ENCODE measurements at places on chromosomes 1 and 21.
A peak's percentile ranks its signal among the peaks of the same experiment; 100 is the strongest.

DNA sequence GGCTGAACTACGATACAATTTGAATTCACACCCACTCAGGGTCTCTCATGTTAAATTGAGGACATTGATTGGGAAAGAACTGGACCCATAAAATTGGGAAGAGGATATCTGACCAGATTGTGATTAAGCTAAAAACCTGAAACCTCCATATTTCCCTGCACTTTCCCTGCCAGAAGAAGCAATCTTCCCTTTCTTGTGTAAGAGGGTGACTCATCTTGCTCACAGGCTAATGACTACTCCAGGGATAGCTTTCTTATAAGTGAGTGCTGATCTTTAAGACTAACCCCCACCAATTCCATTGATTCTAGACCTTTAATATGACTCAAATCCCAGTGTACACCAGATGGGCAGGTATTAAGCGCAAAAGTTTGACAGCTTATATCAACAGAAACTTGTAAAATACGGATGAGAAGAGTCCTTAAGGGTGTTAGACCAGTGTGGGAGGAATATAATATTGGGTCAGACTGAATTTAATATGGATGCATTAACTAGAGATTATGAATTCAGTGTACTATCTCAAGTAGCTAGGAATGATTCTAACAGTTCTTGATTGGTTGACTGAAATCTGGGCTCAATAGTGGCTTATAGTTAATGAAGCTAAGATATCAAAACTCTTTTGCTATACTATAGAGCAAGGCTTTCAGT, 12.1 kb upstream of the SGIP1 start:
- no peak for DNase-seq

DNA sequence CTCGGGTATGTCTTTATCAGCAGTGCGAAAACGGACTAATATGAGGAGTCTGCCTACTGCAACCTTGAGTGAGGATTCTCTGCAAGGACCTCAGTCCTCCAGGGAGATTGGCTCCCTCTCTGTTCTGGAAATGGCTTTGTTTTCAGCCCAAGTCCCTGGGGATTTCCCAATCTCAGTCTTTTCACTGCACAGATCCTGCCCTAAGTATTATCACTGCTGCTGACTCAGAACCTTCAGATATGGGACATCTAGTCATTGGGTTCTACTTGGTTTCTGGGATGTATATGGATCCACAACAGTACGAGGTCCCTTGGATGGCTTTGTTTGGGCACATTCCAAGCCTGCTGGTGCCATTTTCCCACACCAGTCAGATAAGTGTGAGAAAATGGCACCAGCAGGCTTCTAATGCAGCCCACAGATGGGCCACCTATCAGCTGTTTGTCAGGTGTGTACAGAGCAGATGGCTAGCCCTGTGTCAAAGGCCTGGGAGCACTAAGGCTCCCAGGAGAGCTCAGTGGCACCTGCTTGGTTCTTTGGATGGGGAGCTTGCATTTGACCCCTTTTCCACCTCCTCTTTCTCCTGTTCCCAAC, 27.4 kb downstream of the ELF3 start:
- no peak for DNase-seq

- no peak for DNase-seq
Observed at GRCh38 chr1:48581270-48581669, 109.3 kb upstream of the SPATA6 start.

GRCh38 chr1:118894836-118895235, 93.3 kb downstream of the TBX15 start:
- no peak for DNase-seq

DNA sequence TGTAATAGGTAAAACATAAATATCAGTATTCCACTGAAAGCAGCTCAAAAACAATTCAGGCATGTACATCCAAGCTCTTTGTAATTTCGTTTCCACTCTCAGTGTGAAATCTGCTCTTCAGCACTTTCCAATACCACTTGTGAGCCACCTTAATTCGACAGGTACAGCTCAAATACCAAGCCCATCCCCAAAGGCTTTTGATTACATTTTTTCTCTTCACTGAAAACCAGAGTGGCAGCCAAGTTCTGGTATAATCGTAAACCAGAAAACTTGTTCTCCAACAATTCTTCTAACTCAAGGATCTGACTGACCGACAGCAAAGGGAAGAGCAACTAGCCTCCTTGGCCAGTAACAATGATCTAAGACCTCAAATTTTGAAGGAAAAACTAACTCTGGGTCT, 36.8 kb downstream of the FBXO42 start:
- no peak for DNase-seq

- no peak for DNase-seq
Observed at GRCh38 chr21:31597683-31598082, 61.8 kb upstream of the SOD1 start.

DNA sequence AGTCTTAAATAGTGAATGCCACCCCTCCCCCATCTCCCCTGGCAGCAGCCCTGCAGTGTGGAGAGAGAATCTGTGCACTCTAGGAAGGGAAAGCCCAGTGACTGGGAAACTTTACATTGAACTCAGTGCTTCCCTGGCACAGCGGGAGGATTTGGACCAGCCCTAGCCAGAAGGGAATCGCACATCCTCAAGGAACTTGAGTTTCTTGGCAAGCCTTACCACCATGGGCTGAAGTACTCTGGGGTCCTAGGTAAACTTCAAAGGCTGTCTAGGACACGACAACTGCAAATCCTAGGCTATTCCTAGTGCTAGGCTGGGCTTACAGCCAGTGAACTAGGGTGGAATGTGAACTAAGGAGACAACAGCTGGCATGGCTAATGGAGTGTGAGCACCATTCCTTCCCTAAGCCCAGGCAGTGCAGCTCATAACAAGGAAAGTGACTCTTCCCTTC, 88.3 kb downstream of the COL24A1 start:
- peak; percentile 57 for DNase-seq

- no peak for DNase-seq
Observed at GRCh38 chr1:234989019-234989418, 139.6 kb downstream of the TOMM20 start.

GRCh38 chr1:173267453-173267945, 60.4 kb upstream of the TNFSF4 start:
- DNase-seq, result no peak

- DNase-seq, result no peak
Observed at GRCh38 chr1:213986020-213986924, 1.5 kb upstream of the PROX1 start.

- DNase-seq, result no peak
Observed at GRCh38 chr1:47767741-47768100, 229.5 kb downstream of the TRABD2B start.

DNA sequence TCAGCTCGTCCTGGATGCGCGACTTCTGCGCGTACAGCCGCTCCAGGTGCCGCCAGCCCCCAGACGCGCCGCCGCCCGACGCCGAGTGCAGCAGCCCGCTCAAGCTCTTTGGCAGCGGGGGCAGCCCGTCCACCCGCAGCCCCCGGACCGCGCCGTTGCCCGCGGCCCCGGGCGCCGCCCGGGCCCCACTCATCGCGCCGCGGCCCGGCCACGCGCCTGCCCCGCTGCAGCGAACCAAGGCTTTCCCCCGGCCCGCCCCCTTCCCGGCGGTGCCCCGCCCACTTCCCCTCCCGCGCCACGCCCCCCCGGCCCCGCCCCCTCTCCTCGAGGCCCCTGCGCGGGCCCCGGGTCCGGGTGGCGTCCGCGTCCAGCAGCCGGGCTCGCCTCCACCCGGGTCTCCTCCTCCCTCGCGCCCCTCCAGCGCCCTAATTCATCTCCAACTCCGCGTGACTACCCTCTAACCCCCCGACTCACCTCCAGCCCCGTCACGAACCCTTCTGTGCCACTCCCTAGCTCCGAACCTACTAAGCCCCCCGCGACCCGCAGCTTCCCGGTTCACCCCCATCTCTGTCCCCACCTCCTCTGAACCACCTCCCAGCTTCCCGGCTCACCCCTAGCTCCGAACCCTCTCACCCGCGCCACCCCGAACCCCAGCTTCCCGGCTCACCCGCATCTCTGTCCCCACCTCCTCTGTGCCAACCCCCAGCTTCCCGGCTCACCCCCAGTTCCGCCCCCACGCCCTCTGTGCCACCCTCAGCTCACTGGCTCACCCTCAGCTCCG, at the start of gene FAM89A:
Gene FAM89A (minus strand): TSS at position 236 of the 781 bp plus-strand sequence. CDS start 43 bp downstream, at position 193.
- peak; percentile 80 for DNase-seq

DNA sequence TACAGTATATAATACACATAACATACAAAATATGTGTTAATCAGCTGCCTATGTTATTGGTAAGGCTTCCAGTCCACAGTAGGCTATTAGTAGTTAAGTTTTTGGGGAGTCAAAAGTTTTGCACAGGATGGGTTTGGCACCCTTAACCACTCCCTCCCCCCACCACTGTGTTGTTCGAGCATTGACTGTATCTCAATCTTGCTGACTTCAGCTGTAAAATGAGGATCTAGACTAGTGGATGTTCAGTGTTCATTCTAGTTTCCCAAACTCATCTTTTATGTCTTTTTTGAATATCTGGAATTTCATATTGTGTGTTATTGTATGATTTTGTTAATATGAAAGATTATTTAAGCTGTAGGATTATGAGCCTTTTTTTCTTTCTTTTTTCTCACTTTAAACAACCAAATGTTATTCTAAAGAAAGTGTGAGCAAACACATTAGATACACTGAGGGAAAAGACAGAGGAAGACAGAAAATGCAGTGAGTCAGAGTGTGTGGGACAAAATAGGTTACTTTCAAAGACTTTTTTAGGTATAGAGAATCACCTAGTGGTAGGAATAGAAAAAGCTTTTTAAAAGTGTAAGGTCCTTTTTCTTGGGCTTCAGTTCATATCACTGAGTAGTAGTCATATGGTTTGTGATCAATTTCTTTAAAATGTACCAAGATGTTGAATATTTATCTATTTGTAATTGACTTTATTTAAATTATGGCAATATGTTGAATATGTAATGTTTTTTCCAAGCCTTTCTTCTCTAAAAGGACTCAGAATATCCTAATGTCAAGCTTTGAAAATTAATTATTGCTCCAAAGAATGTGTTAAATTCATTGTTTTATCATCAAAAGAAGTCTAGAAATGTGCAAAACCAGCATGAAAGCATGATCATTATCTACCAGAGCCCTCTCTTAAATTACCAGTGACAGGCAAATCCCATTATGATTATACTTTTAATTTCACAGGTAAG, 17.9 kb upstream of the CENPF start:
- no peak for DNase-seq

GRCh38 chr21:27158967-27159366, 192.1 kb upstream of the ADAMTS5 start:
- DNase-seq, result no peak
